Activated CD8-positive, alpha-beta memory T cell treated with anti-CD3 and anti-CD28 coated beads, Interleukin-2, amount 50 U/mL, for 4 hours (primary cell): ENCODE measurements at places on chromosomes 2 and 18.

- DNase-seq = no peak
Measured at GRCh38 chr18:24659827-24660720, 199.6 kb downstream of the HRH4 start.

DNA sequence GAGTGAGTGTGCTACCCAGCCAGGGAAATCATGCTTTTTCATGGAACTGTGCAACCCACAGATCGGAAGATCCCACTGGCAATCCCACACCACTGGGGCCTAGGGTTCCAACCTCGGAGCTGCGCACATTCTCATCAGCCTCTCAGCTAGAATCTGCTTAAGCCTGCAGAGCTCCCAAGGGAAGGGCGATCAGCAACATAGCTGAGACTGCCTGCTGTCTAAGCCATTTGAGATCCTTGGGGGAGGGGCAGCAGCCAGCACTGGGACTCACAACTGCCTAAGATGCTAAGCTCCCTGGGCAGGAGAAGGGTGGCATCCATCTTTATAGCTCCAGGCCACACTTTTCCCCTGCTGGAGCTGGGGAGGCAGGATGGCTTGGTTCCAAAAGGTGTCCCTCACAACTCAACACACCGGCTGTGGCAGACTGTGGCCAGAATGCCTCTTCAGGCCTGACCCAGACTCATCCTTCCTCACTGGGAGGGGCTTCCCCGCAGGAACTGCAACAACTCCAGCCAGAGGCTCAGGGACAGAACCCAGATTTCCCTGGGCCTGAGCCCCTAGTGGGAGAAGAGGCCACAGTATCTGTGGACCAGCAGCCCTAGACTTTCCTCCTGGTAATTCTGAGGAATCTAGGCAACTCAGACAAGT, 1133.3 kb upstream of the PIK3C3 start:
- DNase-seq = no peak

- no peak for DNase-seq
Measured at GRCh38 chr2:127153691-127154158, 46.8 kb upstream of the BIN1 start.

DNA sequence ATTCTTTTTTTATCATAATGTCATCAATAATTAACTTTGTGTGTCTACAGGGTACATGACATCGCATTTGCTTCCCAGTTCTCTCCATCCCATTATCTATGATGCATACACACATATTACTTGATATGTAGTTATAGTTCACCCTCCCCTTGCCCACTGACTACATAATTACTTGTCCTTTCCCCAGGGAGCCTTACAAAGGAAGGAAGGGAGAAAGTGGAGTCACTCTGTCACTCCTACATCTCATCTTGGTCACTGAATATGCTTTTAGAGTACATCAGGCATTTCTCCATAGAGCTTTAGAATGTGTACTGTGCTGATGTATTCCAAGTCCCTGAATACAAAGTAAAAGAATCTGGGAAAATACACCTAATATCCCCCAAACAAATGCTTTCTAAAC, 6.0 kb upstream of the DTNA start:
- DNase-seq = no peak

DNA sequence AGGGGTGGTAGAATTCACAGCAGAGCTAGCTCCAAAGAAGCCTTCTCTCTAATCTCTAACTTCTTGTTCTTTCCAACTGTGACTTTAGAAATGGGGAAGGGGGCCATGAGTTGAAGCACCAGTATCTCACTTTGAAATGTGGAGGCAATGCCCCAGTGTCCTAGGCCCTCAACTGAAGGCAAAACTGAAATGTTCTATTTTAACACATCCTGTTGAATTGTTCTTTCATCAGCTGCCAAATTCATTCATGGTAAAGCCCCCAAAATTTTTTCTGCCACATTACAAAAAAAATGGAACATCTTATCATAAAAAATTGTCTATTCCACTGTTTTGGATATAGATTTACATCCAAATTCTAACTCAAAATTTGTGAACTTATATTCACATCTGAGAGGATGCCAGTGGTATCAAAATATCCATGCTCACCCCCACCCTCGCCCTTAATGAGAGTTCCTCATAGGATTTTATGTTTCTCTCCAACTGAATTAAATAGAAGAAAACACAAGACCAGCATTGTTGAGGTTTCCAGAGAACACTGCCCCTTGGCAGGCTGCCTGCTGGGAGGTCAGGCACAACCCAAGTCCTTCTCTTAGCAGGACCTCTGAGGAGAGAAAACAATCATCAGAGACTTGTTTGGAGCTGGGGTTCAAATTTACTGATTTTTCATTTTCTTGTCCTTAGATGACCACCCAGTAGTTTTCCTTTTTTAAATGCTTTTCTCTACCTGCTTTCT, 147.4 kb upstream of the PGAP1 start:
- DNase-seq = no peak

GRCh38 chr18:64201781-64202180, 52.9 kb upstream of the LINC00305 start:
- DNase-seq = no peak

DNA sequence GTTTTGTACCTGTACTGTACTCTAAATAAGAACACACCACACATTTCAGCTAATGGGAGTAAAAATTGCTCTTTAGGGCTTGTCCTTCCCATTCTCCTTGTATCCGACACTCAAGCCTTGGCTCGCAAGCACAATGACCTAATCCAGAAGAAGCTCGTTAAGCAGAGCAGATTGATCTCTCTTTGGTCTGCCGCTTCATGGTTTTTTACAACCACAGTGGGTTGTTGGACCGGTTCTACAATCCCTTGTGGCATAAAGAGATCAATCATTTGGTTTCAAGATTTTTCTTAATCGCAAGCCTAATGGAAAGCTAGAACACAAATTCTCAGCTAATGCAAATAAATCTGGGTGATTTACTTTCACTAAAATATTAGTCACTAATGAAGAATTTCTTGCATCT, 662.1 kb downstream of the LRP1B start:
- no peak for DNase-seq

- DNase-seq = no peak
Measured at GRCh38 chr2:38438883-38439612, 62.0 kb upstream of the ATL2 start.

DNA sequence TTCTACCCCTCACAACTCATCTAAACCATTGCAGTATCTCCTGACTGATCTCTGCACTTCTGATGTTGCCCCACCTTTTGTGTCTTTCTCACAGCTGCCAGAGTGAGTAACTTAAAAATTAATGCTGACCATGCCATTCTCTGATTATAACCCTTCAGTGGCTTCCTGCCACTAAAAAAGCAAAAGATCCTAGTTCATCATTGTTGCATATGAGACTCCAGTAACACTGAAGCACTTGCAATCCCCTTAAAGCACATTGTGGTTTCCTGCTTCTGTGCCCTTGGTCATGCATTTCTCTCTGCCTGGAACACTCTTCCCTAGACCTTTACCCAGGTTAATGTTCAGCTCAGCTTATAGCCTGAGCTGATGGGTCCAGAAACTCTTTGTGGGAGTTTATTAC, 95.1 kb upstream of the WDSUB1 start:
- DNase-seq = no peak
